Islet precursor cell (in vitro differentiated cells): ENCODE measurements at places on chromosomes 2 and 18.

- DNase-seq: no peak
Measured at GRCh38 chr18:49399003-49399402, 61.4 kb downstream of the DYM start.

DNA sequence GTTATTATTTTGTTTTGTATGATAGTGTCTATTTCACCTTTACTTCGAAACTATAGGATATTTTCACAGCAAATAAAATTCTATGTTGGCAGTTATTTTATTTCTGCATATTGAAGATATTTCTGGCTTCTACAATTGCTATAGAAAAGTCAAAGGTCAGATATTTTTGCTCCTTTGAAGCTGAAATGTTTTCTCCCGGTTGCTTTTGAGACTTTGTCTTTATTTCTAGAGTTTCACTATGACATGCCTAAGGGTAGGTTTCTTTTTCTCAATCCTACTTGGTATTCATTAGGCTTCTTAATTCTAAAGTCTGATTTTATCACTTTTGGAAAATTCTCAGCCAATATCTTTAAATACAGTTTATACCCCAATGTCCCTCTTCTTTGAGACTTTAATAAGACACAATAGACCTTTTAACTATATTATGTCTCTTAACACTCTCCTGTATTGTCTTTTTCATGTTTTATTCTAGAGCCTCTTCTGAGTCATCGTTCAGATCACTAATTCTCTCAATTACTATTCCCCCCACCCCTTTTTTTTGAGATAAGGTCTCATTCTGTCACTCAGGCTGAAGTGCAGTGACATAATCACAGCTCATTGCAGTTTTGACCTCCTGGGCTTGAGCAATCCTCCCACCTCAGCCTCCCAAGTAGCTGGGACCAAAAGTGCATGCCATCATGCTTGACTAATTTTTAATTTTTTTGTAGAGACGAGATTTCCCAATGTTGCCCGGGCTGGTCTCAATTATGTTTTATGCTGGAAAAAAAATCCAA lies 50.5 kb downstream of the USP37 start:
- no peak for DNase-seq

GRCh38 chr2:45260946-45261345 lies 251.7 kb upstream of the SIX2 start:
- DNase-seq: peak; percentile 20

- peak; percentile 87 for DNase-seq
Measured at GRCh38 chr18:657311-658000, at the start of gene TYMS. Gene TYMS, plus strand, starts transcription at chr18:657653. Its CDS starts 90 bp downstream, at chr18:657743.

DNA sequence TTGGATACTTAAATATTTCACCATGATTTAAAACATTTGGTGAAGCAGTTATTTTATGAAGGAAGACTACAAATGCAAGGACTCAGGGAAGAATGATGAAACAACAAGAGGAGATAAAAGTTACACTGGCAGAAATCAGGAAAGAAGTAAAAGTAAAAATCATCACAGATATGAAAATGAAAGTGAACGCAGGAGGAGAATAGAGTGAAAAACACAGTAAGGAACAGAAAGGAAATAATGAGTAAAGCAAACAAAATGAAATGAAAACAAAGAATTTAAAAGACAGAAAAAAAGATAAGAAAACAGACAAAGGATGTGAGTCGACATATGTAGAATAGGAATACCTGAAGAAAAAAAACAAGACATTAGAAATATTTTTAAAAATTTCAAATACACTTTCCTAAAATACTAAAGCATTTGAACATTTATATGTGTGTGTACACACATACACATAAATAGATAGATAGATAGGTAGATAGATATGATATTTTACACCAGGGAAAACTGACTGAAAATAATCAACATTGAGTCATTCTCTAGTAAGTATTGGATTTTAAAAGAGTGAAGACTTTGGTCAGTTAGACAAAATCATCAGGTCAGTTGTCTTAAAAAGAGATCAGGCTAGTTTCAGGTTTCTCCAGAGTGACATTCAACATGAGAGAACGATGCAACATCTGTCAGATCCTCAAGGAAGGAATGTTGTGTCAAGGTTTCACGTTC lies 12.1 kb upstream of the KDSR start:
- no peak for DNase-seq

DNA sequence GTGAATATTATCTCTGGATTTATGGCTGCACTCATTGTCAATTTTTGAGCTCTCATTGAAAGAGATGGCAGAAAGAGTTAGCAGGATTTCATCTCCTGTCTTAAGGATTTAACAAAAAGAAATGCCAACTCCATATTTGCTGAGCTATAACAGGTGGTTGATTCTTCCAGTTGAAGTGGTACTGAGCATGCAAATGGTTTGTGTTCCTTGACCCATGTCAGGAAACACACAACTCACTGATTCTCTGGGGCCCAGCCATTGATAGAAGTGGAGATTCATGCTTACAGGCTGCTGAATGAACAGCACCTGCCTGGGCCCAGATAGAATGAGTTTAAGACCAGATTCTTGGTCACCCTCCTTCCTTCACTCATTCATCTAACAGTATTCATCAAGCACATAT lies 128.8 kb downstream of the CERS6 start:
- no peak for DNase-seq

DNA sequence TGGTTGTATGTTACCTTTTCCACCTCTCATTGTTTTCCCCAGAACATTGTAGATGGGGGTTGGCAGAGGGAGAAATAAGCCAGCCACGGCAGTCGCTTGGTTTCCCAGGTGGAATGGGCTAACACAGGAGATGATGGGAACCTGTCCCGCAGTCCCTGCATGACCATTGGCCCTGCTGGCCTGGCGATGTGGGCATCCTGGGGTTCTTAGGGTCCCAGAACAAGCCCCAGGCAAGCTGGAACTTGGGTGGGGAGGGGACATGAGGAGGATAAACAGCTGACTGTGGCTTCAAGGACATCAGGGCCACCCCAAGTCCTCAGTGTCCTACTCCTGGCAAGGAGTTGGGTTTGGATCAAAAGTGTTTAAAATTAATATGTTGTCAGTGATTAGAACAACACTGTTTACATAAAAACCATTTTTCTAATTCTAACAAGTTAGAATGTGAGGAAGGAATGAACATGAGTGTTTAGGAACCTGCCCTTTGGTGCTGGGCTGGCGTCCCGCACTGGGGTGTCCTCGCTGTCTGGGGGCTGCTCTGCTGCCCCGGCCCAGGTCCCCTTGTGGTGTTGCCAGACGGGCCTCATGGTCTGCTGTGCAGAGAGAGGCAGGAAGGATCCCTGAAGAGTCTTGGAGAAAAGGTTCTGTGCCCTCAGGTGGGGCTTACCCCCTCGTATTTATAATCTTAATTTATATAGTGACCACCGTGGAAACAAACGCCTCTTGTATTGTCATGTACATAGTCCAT lies 95.1 kb downstream of the USP40 start:
- DNase-seq: peak; percentile 38

GRCh38 chr2:1328684-1329083 lies 84.6 kb upstream of the TPO start:
- DNase-seq: no peak

DNA sequence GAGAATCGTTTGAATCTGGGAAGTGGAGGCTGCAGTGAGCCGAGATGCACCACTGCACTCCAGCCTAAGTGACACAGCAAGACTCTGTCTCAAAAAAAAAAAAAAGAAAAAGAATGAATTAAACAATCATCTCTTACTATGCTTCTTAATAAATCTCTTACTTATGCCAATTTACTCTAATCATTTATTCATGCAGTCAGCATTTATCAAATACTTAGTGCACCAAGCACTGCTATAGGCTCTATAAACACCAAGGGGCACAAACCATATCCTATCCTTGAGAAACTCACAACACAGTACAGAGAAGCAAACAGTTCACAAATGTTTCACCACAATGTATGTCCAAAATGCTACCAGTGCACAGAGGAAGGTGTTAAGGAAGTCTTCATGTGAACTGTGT lies 189.4 kb downstream of the PDE11A start:
- no peak for DNase-seq

GRCh38 chr2:231332388-231332787 lies 63.1 kb upstream of the B3GNT7 start:
- no peak for DNase-seq

- DNase-seq: no peak
Measured at GRCh38 chr18:27604583-27604982, 419.5 kb upstream of the CHST9 start.

DNA sequence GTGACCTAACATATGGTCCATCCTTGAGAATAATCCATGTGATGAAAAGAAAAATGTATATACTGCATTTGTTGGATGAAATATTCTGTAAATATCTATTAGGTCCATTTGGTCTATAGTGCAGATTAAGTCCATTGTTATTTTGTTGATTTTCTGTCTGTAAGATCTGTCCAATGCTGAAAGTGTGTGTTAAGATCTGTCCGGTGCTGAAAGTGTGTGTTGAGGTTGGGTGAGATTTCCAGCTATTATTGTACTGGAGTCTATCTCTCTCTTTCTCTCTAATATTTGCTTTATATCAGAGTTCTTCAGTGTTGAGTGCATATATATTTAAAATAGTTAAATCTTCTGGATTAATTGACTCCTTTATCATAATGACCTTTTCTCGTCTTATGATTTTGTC lies 828.8 kb upstream of the CRIM1 start:
- DNase-seq: no peak

DNA sequence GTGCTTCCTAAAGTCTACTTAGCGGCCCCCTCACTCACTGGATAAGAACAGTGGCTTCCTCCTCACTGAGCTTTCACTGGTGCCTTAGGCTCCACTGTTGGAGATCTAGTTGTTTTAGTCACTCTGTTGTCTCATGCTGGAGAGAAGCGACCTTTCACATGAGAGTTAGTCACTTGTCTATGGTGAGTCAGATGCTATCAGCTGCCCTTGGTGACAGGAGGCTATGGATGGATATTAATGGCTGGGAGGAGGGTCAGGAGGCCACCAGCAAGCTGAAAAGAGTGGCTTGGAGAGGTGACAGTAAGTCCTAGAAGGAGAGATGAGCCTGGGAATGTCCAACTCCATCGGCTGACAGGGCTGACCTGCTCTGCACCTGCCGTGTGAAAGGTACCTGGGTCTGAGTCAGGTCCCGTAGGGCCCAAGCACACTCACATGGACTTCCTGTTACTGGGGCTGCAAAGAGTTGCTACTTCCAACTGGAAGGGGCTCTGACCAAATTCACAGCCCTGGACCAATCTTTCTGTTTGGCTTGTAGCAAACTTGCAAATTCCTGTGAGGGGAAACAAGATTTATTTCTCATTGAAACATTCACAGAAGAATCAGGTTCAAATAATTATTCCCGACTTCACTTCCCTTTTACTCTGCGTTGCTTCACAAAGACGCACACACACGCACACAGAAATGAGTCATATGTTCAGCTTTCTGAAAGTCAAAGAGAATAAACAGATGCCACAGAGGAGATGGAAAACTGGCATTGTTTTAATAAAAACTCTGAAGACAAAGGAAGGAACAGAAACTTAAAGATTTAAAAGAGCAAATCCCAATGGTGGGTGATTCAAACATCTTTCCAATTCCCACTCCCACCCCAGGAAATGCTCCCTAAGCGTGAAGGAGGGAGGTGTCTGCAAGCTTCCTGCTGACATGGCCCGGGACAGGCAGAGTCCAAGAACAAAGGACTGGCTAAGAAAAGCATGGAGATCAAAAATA lies 203.5 kb upstream of the TWIST2 start:
- peak; percentile 61 for DNase-seq

- no peak for DNase-seq
Measured at GRCh38 chr2:199581408-199581807, 123.7 kb upstream of the SATB2 start.

DNA sequence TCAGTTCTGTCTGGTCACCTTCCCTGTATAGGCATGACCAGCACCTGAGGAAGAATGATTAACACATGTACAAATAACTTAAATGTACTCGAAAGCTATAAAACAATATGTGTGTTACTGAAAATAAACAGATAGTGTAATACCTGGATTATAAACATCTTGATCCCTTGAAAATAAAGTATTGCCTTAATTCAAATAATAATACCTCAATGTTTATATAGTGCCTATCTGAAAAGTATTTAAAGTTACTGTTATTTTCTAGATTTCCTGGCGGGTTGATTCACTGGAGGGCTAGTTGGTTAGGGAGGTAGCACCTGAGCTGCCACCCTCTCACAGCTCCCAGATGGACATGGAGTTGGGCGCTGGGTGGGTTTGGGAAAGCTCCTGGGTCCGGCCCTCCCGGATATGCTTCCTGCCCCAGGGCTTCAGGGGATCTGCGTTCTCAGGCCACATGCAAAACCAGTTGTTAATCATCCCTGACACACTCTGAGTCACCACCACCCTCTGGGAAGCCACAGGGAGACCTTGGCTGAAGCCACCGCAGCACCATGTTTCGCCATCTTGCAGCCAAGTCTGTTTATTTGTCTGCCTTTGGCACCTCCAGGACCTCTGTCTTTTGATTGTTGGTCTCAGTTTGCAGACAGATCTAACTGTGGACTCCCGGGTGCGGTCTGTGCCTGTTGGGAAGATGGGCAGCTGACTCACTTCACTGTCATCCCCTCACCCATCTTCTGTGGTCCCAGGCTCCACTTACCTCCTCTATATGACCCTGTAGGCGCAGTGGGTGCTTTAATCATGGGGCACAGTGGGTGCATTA lies 35.3 kb downstream of the RAB31 start:
- DNase-seq: peak; percentile 98
